ENCODE measurements at places on chromosomes 7 and 10.

DNA sequence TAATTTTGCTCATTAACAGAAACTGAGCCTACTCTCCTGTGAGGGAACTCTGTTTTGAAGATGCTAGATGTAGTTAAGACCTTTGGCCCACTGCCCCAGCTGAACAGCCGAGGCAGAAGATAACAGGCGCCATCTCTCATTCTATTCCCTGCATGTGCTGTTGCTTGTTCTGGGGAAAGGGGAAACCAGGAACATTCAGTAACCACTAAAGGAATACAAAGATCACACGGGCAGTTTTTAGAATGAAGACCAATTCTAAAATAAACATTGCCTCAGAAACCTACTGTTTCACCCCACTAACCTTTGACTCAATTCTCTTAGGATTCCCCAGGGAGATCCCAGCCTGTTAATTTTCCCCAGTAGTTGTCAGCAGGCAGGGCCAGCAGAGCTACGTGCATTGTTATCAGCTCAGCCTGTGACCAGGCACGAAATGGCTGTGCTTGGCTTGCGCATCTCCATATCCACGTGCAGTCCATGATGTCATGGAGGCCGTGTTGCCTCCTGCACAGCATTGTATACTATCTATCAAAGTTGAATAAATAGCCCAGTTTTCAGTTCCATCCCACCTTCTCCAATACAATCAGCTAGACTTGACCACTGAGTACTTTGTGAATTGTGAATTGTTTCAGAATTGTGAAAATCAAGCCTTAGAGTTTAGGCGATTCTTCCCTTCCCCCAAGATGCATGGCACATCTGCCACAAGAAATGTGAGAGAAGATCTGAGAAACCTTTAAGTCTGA is 36.0 kb downstream of the ANK3 start:
- DNase-seq = no peak

DNA sequence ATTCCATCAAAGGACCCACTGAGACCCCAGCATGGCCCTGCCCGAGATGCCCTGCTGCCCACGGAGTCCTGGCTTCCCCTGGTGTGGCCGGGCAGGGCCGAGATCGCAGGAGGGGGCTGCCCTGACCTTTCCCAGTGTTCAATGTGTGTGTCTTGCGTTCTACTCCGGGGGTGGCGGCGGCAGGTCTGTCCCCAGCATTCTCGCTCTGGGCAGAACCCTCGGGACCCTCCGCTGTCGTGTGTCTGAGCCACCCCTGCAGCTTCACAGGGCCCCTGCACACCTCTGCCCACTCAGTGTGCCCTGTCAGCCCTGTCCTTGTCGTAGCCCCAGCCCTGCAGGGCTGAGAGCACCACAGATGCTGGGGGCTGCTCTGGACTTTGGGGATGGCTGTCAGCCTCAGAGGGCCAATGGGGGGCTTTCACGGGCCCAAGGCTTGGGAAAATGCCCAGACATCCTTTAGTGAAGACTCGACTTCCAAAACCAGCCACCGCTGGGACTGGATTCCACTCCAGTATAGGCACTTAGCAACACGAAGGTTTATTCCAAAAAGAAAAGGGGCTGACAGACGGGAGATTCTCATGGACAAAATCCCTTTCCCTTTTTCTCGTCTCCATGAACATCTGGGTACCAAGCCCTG is 30.0 kb upstream of the KNDC1 start:
- no peak for DNase-seq

DNA sequence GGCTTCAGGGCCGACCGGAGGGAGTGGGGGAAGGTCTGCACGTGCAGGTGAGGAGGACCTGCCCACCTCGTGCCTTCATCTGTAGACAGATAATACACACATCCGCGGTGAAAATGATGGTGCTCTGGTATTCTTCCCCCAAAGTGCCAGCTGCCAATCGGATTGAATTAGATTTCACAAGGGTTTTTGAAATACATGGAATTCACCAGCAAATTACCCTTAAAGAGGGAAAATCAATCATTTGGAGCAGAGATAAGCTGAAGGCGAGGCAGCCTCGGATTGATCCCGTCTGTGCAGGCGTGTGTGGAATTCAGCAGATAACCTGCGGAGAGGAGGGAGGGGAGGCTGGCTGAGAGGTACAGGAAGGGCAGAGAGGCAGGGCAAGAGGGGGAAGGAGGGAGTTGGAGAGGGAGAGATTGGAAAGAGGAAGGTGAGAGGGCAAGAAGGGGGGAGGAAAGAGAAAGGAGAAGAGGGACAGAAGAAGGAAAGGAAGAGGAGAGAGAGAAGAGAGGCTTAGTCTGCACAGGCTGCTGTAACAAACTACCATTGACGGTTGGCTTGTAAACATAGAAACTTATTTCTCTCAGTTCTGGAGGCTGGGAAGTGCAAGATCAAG is 84.2 kb downstream of the C10orf105 start:
- DNase-seq = no peak

DNA sequence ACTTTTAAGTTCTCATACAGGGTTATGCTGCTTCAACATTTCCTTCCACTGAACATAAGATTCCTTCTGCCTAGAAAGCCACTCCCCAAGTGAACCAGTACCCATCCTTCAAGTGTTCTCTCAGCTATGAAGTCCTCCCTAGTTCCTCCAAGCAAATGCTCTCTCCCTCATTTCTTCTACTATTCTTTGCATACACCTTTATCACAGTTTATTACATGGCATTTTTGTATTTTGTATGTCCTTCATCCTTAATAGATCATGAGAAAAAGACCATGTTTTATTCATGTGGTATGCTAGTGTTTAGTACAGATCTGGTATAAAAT is 1.9 kb downstream of the SYPL1 start:
- no peak for DNase-seq

DNA sequence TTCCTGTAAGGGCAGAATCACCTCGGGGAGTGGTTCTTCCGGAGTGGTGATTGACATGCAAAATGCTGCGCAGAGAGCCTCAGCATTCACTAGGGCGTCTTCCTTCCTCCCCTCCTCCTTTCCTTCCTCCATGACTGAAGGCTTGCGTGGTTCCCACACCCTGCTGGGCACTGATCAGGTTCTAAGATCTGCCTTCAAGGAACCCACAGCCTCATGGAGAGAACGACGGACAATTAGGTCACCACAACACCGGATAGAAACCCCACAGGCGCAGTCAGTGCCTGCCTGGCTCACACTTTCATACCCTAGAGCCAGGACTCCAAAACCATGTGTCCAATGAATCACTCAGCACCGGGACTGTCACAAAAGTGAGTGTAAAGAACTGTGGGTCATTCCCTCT is 131.3 kb downstream of the DPP6 start:
- DNase-seq = no peak

DNA sequence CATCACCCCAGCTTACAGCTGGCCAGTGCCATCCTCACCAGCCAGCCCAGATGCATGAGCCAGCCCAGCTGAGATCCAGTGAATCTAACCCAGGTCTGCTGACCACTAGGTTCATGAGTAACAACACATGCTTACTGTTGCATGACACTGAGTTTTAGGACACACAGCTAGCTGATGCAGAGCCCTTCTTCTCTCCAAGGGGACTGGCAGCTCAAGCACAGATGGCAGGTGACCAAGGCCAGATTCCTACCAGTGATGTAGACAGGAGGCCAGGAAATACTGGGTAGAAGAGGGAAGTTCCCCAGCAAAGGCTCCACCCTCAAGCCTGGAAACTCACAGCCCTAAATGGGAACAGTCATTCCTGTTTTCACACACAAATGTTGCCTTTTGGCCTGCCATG is 236.6 kb downstream of the GRID1 start:
- DNase-seq = no peak

DNA sequence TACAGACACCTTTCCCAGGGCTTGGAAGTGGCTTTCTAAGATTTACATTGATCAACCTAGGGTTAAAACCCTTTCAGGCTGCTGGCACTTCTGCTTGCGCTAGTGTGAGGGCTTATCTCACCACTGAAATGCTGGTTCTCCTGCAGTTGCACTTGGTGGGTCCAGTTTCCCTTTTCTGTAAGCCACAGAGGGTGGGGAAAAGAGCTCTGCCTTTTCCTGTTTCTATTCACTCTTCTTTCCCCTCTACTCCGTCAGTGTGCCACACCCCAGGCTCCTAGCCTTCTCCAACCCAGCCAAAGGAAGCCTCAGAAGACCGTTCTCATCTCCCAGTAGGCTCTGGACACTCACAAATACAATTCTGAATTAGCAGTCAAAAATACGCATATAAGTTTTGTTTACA is 19.0 kb upstream of the CAPZA2 start:
- no peak for DNase-seq
